ENCODE measurements at places on chromosomes 16 and 17. TPM values are rescaled to one million over a fixed set of nuclear protein-coding genes. Genes with fewer than 3 reads are reported as not detected.

Gene ADAD2
- total RNA-seq, result not detected

Gene SPHK1
- total RNA-seq, result 80.1 TPM

Gene SLC47A2
- 0.79 TPM for total RNA-seq

Gene HAS3
- total RNA-seq, result 4.7 TPM

Gene TPSAB1
- not detected for total RNA-seq

Gene CCDC78
- total RNA-seq, result 1.6 TPM

Gene SNX20
- not detected for total RNA-seq

Gene TMIGD1
- not detected for total RNA-seq

Gene CSF3
- under 0.01 TPM for total RNA-seq

Gene TBX21
- not detected for total RNA-seq

Gene DUXB
- not detected for total RNA-seq

Gene RSL1D1
- 68.7 TPM for total RNA-seq

Gene PRRT2
- not detected for total RNA-seq

Gene DPEP3
- not detected for total RNA-seq

Gene RNF222
- total RNA-seq, result under 0.01 TPM

Gene ACAP1
- 4.2 TPM for total RNA-seq

Gene SLC22A31
- total RNA-seq, result 0.26 TPM

Gene MEIOB
- total RNA-seq, result not detected

Gene GNAO1
- under 0.01 TPM for total RNA-seq

Gene HAP1
- total RNA-seq, result 5.0 TPM

Gene AIPL1
- total RNA-seq, result under 0.01 TPM

Gene PABPN1L
- not detected for total RNA-seq

Gene CARHSP1
- total RNA-seq, result 96.3 TPM

Gene CSH1
- not detected for total RNA-seq

Gene TBC1D26
- total RNA-seq, result not detected

Gene CLEC18C
- 0.13 TPM for total RNA-seq

Gene MYH2
- total RNA-seq, result not detected

Gene NUFIP2
- total RNA-seq, result 26.9 TPM

Gene SCGB1C2
- total RNA-seq, result not detected

Gene CPNE2
- 5.6 TPM for total RNA-seq

Gene SLC13A2
- not detected for total RNA-seq

Gene TMEM231
- 5.2 TPM for total RNA-seq

Gene FMNL1
- 2.0 TPM for total RNA-seq

Gene SULT1A4
- 2.1 TPM for total RNA-seq

Gene NHLRC4
- under 0.01 TPM for total RNA-seq

Gene MT1M
- total RNA-seq, result not detected

Gene STXBP4
- 2.1 TPM for total RNA-seq

Gene TBC1D3B
- 0.79 TPM for total RNA-seq

Gene INCA1
- 0.53 TPM for total RNA-seq

Gene ERBB2
- 62.3 TPM for total RNA-seq

Gene CARD14
- total RNA-seq, result 8.7 TPM
